Activated T-cell treated with anti-CD3 and anti-CD28 coated beads, Interleukin-2, amount 50 U/mL, for 48 hours (primary cell): ENCODE measurements at places on chromosomes 7 and 10.

DNA sequence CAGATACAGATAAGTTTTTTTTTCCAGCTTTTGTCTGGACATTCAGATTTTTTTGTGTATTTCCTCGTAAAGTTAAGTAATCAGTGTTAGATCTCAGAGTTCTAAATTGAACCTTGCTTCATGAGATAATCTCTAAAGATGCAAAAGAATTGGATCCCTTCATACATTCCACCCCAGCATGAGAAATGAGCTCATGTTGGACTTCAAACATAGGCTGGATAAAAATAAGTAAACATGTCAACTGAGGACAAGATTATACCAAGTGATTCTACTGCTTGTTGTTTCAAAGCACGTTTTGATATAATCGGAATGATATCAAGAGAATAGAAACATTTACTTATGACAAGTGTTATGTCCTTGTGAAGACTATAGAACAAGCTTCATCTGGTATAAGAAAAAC is 117.0 kb upstream of the DKK1 start:
- DNase-seq, result no peak

GRCh38 chr10:24722676-24723385 is 856 bp downstream of the ARHGAP21 start:
- peak; percentile 70 for DNase-seq

DNA sequence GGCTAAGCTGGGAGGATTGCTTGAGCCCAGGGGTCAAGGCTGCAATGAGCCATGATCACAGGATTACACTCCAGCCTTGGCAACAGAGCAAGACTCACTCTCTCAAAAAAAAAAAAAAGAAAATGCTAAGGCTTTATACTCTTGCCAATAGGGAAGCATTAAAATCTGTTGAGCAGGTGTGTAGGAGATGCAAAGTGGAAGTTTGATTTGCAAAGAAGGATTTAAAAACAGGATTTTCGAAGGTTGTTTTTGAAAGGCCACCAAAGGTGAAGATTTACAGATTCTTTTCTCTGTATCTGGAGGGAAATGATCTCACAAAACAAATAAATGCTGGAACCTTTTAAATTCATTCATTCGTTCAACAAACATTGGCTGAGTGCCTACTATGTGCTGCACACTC is 8.6 kb upstream of the PDE1C start:
- DNase-seq, result no peak

DNA sequence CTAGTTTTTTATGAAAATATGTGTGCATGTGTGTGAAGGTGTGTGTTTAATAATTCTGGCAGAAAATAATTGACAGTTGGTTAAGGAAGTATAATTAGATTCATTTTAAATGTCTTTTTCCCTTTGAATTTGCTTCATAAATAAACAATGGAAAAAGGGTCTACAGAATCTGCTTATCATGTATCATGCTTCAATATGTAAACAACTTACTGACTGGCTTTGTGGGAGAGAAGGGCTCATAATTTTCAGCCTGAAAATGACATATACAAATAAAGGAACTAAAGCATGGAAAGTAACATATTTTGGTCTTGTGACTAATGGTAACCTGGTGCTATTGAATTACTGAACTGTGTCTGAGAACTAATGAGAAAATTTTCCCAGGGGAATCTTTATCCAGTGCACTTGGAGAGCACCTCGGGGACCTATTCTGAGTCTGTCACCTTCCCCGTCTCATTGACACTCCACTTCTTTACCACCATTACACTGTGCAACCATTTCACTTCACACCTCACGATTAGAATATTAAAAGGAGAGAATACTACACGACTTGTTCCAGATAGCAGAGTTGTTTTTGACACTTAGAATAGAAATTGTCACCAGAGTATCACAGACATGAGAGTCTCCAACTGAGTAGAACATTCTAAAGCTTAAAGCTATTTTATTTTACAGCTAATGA is 298.6 kb downstream of the TFEC start:
- DNase-seq, result no peak

DNA sequence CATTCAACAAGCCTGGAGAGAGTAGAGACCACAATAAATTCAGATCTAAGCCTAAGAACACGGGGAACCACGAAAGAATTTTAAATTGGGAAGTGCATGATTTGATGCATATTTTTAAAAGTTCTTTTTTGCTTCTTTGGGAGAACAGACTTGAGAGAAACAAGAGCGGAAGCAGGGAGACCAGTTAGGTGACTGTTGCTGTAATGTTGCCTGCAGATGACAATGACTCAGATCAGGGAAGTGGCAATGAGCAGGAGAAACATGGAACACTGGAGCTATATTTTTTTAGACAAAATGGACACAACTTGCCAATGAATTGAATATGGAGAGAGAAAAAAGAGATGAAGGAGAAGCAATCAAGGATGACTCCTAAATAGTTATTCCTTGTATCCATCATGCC is 125.1 kb downstream of the RAPGEF5 start:
- no peak for DNase-seq

GRCh38 chr7:15626041-15626440 is 60.4 kb downstream of the MEOX2 start:
- no peak for DNase-seq
